ENCODE measurements at places on chromosomes 5 and 9. TPM values are rescaled to one million over a fixed set of nuclear protein-coding genes. Genes with fewer than 3 reads are reported as not detected.

- no peak for DNase-seq
Measured at GRCh38 chr5:16486711-16487111, 21.1 kb upstream of the ZNF622 start.

DNA sequence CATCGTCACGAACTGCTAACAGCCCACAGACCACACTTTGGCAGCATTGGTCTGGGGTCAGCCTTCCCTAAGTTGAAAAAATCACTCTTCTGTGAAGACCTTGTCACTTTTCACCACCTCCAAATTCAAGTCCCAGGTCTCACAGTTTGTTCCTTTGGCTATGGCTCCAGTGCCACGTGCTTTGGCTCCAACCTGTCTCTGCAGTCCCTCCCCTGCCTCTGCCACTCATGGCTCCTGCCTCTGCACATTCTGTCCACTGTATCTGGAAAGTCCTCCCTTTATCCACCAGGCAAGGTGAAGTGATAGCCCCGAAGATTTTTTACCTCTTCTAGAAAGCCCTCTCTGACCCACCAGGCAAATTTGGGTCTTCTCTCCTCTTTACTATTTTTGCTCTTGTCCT is 5.3 kb downstream of the CKMT2 start:
- DNase-seq: no peak

DNA sequence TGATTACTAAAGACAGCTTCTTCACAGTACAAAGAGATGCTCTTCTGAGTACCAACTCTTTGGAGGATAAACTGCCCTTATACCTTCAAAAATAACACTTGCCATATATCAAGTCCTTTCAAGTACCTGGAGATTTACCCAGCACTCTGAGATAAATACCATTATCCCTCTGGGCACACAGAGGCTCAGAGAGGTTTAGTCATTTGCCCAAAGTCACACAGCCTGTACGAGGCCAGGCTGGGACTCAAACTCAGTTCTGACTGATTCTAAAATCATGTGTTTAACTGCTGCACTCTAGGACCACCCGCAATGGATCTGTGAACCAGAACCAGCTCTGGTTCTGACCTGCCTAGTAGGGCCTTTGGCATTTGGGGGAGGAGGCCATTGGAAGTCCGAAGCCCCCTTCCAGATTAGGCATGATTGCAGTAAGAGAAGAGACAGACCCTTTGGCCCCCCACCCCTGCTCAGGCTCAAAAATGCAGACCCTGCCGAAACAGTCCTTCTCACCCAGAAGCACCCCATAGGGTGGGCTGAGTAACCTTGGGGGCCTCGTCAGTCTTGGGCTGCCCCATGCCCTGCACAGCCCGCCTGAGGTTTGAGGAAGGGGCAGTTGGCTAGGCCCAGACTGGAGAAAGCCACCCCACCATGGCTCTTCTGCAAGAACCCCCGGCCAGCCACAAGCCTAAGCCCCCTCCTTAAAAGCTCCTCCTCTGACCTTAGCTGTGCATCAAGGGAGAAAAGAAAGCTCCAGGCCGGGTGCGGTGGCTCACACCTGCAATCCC is 32.8 kb upstream of the IL17B start:
- no peak for DNase-seq

GRCh38 chr9:71984831-71985281 is 73.4 kb downstream of the C9orf85 start:
- no peak for DNase-seq

DNA sequence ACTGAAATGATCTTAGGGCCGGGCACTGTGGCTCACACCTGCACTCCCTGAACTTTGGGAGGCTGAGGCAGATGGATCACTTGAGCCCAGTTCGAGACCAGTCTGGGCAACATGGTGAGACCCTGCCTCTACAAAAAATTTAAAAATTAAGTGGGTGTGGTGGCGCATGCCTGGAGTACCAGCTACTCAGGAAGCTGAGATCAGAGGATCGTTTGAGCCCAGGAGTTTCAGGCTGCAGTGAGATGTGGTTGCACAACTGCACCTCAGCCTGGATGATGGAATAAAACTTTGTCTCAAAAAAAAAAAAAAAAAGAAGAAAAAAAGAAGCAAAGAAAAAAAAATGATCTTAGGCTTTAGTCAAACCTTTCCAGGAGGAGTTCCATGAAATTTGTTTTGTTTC is 41.8 kb downstream of the MEF2C start:
- no peak for DNase-seq

GRCh38 chr9:80968611-80969010 is 720.7 kb downstream of the TLE1 start:
- DNase-seq: no peak

DNA sequence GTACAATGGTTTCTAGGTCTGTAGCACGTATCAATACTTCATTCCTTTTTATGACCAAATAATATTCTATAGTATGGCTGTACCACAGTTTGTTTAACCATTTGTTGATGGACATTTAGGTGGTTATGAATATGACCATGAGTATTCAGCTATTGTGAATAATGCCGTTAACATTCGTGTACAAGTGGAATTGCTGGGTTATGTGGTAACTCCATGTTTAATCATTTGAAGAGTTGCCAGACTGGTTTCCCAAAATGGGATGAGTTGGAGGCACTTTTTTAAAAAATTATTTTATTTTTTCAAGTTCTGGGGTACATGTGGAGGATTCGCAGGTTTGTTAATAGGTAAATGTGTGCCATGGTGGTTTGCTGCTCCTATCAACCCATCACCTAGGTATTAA is 4.6 kb downstream of the SNX2 start:
- no peak for DNase-seq

GRCh38 chr9:136235709-136236455 is 9.7 kb downstream of the QSOX2 start:
- no peak for DNase-seq

The ROR2 gene
- 16.4 TPM for polyA plus RNA-seq
